ENCODE measurements at places on chromosomes 1 and 21.

GRCh38 chr1:41468122-41468762 lies 16.2 kb downstream of the EDN2 start:
- DNase-seq = no peak

GRCh38 chr1:15696956-15697521 lies 12.9 kb downstream of the PLEKHM2 start:
- DNase-seq = peak; percentile 16

- no peak for DNase-seq
Observed at GRCh38 chr1:221276896-221277409, 397.7 kb downstream of the HLX start.

DNA sequence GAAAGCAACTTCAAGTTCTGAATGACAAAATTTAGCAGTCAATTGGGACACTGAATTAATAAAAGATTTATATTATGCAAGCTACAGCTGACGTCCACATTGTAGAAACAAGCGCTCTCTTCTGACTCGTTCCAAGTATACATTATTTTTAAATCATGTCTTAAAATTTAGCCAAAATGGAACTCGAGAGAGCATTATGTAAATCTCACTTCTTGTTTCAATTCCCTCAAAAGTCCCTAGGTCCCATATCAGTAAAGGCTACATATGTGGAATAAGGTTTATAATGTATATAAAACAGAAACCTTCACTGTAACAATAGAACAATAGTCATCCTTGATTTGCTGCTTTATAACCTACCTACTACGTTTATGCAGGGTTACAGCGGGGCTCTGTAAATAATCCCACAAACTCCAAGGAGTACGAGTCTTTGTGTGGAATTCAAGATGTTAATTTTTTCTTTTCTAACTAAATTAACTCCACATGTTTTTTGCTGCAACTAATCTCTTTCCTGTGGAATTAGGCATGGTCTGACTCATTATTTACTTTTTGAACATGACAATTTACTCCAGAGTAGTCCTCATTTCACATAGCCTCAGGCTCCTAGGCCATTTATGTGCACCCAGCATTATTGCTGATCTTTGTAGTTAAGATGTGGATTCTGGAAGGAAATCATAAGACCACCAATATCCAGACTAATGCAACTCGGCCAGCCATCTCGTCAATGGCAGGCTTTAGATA lies 785.1 kb downstream of the LTN1 start:
- DNase-seq = no peak

GRCh38 chr1:94798462-94798861 lies 21.7 kb upstream of the SLC44A3 start:
- DNase-seq = no peak

GRCh38 chr1:165686971-165687433 lies 11.4 kb downstream of the ALDH9A1 start:
- DNase-seq = no peak

DNA sequence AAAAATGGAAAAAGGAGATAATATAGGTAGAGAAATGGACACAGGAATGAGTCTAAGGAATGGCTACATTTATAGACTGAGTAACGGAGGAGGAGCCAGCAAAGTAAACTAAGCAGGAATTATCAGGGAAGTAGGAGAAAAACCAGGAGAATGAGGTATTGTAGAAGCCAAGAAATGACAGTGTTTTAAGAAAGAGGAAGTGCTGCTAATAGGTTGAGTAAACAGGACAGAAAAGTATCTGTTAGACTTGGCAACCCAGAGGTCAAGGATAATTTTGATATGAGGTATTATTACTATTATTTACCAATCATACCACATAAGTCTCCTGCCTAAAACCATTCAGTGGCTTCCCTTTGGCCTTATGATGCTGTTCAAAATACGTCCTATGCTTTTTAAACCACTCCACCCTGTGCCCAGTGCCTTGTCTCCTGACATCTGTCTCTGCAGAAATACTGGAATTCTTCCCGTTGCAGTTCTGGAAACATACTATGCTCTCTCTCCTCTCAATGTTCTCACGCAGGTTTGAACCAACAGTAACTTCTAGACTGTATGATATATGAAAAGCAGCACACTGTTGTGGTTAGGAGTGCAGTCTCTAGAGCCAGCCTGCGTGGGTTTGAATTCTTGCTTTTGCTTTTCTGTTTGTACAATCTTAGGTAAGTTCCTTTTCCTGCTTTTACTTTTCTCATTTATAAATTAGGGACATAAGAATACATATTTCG lies 24.6 kb upstream of the NEK7 start:
- DNase-seq = no peak

GRCh38 chr1:178278916-178279686 lies 185.2 kb downstream of the RASAL2 start:
- no peak for DNase-seq

DNA sequence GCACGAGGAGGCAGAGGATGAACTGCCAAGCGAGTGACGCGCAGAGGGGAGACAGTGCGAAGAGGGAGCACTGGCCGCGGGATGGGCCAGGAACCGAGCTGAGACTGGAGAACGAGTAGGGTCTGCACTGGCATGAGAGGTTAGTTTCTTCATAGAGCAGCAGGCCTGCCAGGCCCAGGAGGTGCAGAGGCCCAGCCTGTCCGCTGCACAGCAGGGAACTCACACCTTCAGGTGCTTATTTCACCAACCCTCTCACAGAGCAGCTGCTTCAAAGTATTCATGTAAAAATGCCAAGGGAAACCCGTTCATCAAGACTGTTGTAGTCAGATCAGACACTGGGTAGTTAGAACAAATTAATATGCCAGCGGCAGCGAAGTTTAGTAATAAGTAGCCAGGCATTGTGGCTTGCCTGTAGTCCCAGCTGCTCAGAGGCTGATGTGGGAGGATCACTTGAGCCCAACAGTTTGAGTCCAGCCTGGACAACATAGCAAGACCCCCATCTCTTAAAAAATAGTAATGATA lies 144.5 kb downstream of the SLC45A1 start:
- no peak for DNase-seq

DNA sequence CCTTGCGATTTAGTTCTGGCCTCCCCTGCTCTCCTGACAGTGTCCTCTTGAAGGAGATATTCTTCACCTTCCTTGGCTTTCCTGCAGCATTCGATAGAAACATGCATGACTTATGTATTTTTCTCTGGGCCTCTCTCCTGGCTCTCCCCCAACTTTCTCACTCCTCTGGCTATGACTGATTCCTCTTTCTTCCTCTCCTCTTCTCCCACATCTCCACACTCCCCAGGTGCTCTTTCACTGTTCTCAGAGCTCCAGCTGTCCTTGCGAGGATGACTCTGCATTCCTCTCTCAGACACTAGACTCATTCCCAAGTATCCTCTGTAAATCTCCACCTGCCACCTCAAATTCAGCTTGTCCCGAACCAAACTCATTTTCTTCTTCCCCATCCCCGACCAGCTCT lies 18.0 kb downstream of the LRRC42 start:
- DNase-seq = no peak

DNA sequence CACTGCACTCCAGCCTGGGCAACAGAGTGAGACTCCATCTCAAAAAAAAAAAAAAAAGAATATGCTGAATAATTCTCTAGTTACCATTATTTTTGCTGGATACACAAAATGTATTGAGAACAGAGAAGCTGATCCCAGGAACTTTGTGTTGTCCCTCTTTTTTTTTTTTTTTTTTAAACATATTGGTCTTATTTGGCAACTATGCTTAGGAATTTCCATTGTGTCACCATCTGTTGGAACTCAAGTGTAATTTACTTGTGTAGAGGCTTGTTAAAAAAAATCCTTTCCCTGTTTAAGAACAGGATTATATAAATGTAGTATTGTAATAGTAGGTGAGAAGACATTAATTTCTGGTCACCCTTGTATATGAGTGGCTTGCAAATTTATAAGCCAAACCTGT lies 28.6 kb downstream of the CAMSAP2 start:
- DNase-seq = no peak

DNA sequence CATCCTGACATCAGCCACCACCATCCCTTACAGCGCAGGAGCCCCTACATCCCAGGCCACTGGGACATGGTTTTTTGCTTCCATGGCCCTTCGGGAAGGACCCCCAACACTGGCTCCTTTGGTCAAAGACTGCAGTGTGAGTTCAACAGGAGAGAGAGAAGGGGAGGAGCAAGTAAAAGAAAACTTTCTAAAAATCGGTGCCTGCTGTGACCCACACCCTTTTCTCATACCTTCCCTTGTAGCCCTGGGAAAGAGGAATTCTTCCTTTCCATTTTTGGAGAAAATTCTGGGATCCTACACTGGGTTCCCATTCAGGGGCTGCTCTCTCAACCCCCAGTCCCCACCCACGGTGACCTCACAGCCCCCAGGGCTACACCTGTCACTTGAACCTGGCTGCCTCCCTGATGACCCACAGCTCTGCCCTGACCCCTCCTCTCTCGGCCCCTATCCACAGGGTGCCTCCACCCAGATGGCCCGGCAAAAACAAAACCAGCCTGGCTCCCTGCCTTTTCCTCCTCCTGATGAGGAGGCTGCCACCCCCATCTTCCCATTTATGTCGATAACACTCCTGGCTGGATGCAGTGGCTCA lies 7.6 kb downstream of the PADI4 start:
- no peak for DNase-seq

- DNase-seq = no peak
Observed at GRCh38 chr21:42175110-42175710, 43.7 kb upstream of the ABCG1 start.

GRCh38 chr1:64664299-64664698 lies 80.6 kb upstream of the RAVER2 start:
- no peak for DNase-seq

GRCh38 chr1:33468011-33468410 lies 4.4 kb upstream of the ZSCAN20 start:
- no peak for DNase-seq

- DNase-seq = no peak
Observed at GRCh38 chr1:64983110-64983509, 16.8 kb upstream of the JAK1 start.

- no peak for DNase-seq
Observed at GRCh38 chr1:209158851-209159250, 424.7 kb upstream of the CAMK1G start.

Measured in stimulated activated CD4-positive, alpha-beta T cell treated with anti-CD3 and anti-CD28 coated beads, Interleukin-12 subunit alpha, Interleukin-12 subunit beta, amount 100 ng/mL, for 4 hours (primary cell).